Epithelial cell of proximal tubule (primary cell): ENCODE measurements at places on chromosomes 3 and 15. TPM values are rescaled to one million over a fixed set of nuclear protein-coding genes. Genes with fewer than 3 reads are reported as not detected.

The GOLGA6B gene
- 0.35 TPM in 1 of 2 replicates, not detected in the other for total RNA-seq

The GREM1 gene
- 4.0 and 15.9 TPM in 2 replicates for total RNA-seq

The MYO5C gene
- total RNA-seq, result 16.9 and 22.3 TPM in 2 replicates

The ULK3 gene
- total RNA-seq, result 19.7 and 20.2 TPM in 2 replicates

The SYNPR gene
- not detected in 2 replicates for total RNA-seq

The ADAMTS9 gene
- total RNA-seq, result 16.9 and 92.7 TPM in 2 replicates

The CACNA1D gene
- total RNA-seq, result 0.07 and 1.9 TPM in 2 replicates

The ZNF662 gene
- 1.7 and 6.3 TPM in 2 replicates for total RNA-seq

The TTBK2 gene
- total RNA-seq, result 5.8 and 7.7 TPM in 2 replicates

The WDR93 gene
- not detected in 2 replicates for total RNA-seq

The ITIH4 gene
- total RNA-seq, result 0.07 TPM in 1 of 2 replicates, not detected in the other

The ZNF502 gene
- 2.2 and 4.7 TPM in 2 replicates for total RNA-seq

The AMOTL2 gene
- 98.7 and 109 TPM in 2 replicates for total RNA-seq

The KBTBD8 gene
- 0.69 and 1.8 TPM in 2 replicates for total RNA-seq

The ACKR2 gene
- 2.8 and 6.1 TPM in 2 replicates for total RNA-seq

The ELL3 gene
- 5.1 and 7.6 TPM in 2 replicates for total RNA-seq

The IGSF11 gene
- total RNA-seq, result 0.07 TPM in 1 of 2 replicates, not detected in the other

The C15orf62 gene
- 0.63 and 2.7 TPM in 2 replicates for total RNA-seq

The LMAN1L gene
- not detected in 2 replicates for total RNA-seq

The NGRN gene
- total RNA-seq, result 74.8 and 79.6 TPM in 2 replicates

The GPR62 gene
- total RNA-seq, result not detected in 2 replicates

The CRABP1 gene
- total RNA-seq, result not detected in 2 replicates

The NAA50 gene
- total RNA-seq, result 135 and 161 TPM in 2 replicates

The FBXO40 gene
- not detected in 2 replicates for total RNA-seq

The ST8SIA2 gene
- total RNA-seq, result 5.6 and 6.3 TPM in 2 replicates

The PLSCR2 gene
- not detected in 2 replicates for total RNA-seq

The KLHL6 gene
- not detected in 2 replicates for total RNA-seq

The HIGD2B gene
- total RNA-seq, result not detected in 2 replicates

The ATP13A5 gene
- total RNA-seq, result not detected in 2 replicates

The CDHR4 gene
- not detected in 2 replicates for total RNA-seq

The LYZL4 gene
- not detected in 2 replicates for total RNA-seq

The HACL1 gene
- 17.9 and 22.1 TPM in 2 replicates for total RNA-seq

The MCF2L2 gene
- total RNA-seq, result 0.58 and 0.87 TPM in 2 replicates

The BDH1 gene
- 7.2 and 20.8 TPM in 2 replicates for total RNA-seq
